ENCODE measurements at places on chromosomes 2 and 18. TPM values are rescaled to one million over a fixed set of nuclear protein-coding genes. Genes with fewer than 3 reads are reported as not detected.

DNA sequence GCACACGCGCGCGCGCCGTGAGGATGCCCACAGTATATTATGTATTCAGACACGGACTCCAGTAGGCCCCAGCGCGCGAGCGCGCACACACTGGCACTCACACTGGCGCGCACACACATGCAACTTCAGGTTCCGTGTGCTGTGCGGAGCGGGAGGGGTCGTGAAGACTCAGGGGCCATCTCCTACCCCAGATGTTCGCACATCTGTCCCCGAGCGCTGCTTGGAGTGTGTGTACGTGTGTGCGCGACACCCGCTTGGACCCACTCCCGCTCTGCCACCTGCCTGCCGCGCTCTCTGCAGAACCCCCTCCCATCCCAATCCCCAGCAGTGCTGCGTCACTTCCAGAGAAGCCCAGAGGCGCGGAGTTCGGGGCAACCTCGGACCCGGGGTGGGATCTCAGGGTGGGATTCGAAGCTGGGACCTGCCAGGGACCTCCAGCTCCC, 2.6 kb downstream of the NRP2 start:
- DNase-seq: no peak

ADAM23 gene
- 1.2 TPM for total RNA-seq

DNA sequence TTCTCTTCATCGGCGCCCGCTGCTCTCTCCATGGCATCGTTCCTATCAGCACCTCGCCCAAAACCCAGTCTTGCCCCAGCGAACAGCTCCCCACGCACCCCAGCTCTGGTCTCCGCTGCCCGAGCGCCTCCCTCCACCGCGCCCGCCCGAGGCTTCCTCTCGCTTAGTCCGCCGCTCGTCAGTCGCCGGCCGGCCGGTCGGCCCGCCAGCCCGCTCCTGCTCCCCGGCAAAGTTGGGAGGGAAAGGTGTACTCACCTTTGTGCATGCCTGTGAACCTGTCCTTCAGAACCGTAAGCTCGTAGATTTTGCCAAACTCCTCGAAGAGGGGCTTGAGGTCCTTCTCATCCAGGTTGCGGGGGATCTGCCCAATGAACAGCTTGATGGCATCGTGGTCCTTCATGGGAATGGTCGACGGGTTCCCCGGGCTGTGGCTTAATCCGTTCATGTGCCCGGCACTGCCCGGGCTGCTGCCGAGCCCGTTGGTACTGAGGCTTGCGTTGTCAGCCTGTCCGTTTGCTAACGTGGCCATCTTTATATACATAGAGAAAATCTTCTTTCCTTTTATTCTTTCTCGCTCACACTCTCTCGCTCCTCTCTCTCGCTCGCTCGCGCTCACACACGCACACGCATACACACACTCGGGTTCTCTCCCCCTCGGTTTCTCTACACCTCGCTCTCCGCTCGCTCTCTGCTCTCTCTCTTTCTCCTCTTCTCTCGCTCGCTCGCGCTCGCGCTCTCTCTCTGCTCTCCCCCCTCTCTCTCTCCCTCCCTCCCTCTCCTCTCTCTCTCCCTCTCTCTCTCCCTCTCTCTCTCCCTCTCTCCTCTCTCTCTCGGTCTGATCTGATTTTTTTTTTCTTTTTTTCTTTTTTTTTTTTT, at the start of gene CELF4:
CELF4 (minus strand) TSS at position 698 of the 876 bp plus-strand sequence.
- DNase-seq: no peak

SPIRE1 gene
- total RNA-seq: 2.2 TPM

SLC35G4 gene
- total RNA-seq: not detected

DNA sequence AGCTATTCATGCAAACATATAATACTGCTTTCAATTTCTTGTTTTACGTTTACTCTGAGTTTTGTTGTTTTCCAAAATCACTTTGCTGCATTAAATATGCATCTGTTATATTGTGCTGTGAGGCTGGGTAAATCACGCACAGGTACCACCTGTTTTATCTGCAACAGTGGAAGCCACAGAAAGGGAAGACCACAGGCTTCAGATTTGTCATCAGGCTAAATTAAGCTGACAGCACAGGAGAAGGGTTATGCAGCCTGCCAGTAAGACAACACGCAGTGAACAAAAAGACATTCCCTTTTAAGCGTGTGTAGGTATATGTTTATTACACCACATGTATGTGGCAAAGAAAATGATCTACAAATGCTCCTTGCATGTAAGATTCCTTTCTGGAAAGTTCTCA, 38.2 kb downstream of the ZNF516 start:
- no peak for DNase-seq
